Activated naive CD8-positive, alpha-beta T cell treated with anti-CD3 and anti-CD28 coated beads, Interleukin-2, amount 50 U/mL, for 24 hours (primary cell): ENCODE measurements at places on chromosomes 2 and 18.
A peak's percentile ranks its signal among the peaks of the same experiment; 100 is the strongest.

DNA sequence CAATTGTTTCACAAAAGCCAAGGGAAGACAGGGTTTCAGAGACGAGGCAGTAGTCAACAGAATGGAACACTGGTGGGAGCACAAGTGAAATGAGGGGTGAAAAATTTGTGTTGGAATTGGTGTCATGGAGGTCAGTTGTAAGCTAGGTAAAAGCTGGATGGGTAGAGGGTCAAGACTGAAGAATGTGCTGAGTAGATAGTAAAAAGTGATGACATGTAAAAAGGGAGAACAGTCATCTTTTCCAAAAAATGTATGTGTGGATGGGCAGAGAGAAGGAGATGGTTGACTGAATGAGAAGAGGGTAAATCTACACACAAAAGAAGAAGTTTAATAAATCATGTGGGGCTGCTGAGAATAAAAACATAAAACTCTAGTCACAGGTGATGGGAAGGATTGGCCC lies 92.7 kb upstream of the COL3A1 start:
- DNase-seq = no peak

GRCh38 chr2:101295895-101296294 lies 12.6 kb downstream of the RNF149 start:
- DNase-seq = no peak

DNA sequence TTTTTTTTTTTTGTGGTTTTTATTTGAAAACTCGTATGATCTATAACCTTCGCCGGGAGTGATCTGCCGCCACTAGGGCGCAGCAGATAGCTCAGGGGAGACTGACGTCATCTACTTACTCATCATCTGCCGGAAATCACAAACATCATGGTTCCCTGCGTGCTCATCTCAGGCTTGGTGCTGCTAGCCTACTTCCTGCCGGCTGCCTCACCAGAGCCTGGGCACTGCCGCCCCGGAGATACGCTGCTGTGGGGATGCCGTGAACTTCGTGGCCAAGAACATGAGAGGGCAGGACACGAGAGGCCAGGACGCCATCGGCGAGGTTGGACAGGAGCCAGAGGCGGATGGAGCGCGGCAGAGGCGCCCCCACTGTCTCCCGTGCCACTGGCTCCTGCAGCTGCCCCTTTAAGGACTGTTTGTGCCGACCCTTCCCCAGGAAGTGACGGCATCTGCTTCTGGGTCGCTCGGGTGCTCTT lies 68.8 kb downstream of the DOK6 start:
- DNase-seq = peak; percentile 47

DNA sequence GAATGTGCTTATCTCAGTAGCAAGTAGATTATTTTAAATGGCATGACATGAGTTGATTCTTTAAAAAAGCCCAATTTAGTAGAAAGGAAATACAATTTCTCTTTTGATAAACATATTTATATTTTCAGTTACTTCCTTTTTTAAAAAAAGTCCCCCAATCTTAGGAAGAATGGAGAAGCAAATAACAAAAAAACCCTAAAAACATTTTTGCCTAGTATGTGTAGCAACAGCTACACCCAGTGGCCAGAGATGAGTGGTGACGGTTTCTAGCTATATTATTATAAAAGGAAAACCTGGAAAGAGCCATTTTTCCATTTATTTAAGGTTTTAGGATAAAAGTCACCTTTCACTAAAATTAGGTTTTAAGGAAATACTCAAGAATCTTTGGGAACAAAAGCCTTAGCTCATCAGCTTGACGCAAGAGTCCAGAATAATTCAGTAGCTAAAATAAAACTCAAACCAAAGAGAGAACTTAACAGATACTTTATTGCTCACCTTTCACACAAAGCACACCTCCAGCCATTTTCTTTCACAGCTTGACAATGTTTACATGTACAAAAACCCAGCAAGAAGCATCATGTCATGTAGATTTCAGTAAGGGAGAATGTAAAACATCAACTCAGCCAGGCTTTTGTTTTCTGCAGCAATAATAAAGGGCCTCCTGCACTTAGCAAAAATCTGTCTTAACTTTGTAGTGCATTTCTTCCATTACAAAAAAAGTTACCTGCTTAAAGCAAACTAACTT lies 15.7 kb downstream of the FAM98A start:
- no peak for DNase-seq

GRCh38 chr18:74163019-74163660 lies 14.8 kb downstream of the TIMM21 start:
- DNase-seq = no peak

- no peak for DNase-seq
Measured at GRCh38 chr2:60533101-60534051, 20.1 kb downstream of the BCL11A start.

DNA sequence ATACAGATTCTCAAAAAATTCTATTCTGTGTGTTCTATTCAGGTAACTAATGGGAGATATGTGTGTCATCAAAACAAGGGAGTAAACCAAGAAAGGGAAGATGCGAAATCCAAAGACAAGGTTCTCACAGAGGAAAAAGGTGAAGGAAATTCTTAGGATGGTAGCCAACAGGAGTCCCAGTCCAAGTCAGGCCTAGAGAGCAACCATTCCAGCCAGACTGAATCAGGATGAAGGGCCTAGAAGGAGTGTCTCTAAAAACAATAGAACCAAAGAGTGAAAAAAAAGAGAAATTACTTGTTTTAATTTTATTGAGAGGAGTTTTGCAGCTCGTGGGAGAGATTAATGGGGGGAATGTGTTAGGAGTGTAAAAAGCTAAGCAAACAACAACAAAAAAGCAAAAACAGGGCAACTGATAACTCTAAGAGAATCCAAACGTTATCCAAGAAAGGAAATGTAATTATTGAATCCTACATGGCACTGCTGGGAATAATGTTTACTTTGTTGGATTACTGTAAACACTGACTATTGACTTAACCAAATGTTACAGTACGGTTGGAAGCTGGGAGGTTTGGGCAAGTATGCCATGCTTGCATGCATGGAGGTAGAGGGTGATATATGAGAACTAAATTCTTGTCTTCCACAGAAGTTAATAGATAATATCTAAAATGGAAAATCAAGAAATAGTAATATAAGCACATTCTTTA lies 12.3 kb downstream of the MAP3K20 start:
- DNase-seq = no peak

- no peak for DNase-seq
Measured at GRCh38 chr2:172105471-172106107, 2.9 kb upstream of the DLX2 start.

GRCh38 chr2:69589973-69590652 lies 53.4 kb downstream of the AAK1 start:
- DNase-seq = no peak

DNA sequence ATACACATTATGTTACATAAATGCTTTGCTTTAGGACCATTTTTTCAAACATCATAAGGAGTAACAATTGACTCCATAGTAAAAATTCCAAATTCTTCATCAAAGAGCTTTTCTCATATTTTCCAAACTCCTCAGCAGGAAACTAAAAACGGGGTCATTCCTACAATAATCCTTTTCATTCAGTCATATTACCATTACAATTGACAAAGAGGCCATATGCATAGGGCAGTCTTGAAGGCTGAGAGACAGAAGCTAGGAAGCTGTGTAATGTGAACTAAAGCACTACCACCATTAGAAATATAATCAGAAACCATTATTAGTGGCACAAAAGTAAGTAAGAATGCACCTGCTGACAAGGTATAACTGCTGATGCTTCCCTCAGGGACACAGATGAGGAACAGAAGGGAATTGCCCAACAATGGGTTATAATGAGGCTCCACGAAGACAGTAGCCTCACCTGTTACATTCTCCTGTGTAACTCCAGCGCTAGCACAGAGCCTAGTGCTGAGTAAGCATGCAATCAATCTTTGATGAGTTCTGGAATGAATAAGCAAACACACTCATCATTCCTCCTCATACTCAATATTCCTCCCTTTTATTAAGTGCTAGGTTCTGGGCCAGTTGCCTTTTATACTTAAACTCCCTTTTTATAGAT lies 942.3 kb downstream of the CPS1 start:
- DNase-seq = no peak

GRCh38 chr2:181411105-181411849 lies 45.9 kb upstream of the ITGA4 start:
- DNase-seq = no peak

- DNase-seq = no peak
Measured at GRCh38 chr2:9819551-9819950, 23.7 kb upstream of the TAF1B start.

DNA sequence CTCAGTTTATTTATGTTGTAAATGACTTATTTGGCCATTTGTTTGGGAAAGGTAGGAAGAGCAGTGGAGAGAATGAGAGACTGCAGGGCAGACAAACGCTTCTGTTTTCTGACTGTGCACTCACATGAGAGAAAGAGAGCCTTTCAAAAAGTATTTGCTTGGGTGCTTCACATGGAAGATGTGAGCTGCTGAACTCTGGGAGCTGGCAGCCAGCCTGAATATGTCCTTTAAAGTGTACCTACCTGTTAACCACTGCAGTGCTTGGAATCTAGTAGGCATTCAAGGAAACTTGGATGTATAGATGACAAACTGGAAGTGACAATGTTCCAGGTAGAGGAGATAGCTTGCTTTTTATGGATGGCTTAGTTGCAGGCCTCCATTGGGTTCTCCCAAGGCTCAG lies 68.8 kb downstream of the PTPRM start:
- DNase-seq = no peak
